ENCODE measurements at places on chromosomes 1 and 21.

GRCh38 chr21:31340942-31341487 lies 3.0 kb downstream of the TIAM1 start:
- DNase-seq = no peak

GRCh38 chr1:212827831-212828278 lies 19.6 kb downstream of the SPATA45 start:
- DNase-seq = peak; percentile 72

GRCh38 chr21:31236528-31236927 lies 107.5 kb downstream of the TIAM1 start:
- DNase-seq = no peak

- DNase-seq = no peak
These were observed 291.8 kb downstream of the CHRM3 start for GRCh38 chr1:239678181-239678580.

GRCh38 chr1:17984583-17984982 lies 123.0 kb upstream of the IGSF21 start:
- DNase-seq = peak; percentile 55

DNA sequence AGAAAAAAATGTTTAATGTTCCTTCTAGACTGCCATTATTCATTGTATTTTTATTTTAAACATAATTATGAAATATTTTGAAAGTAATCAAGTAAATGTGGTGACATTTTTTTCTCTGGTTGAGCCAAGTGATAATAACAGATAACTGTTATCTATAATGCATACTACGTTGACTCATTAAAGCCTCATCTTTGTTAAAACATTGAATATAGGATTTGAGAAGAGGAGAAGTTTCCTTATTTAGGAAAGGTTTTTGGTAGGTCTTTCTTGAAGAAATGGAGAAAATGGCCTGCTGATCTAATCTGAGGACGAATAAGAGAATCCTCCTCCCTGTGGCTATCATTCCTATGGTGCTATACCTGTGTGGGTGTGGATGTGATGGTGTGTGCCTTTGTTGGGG lies 89.0 kb downstream of the NFIA start:
- DNase-seq = no peak

GRCh38 chr1:234125283-234125682 lies 220.8 kb downstream of the SLC35F3 start:
- peak; percentile 72 for DNase-seq

- peak; percentile 88 for DNase-seq
These were observed 40.9 kb upstream of the PPIAL4F start for GRCh38 chr1:144551543-144552424.

GRCh38 chr1:201172999-201173610 lies 17.5 kb upstream of the IGFN1 start:
- no peak for DNase-seq

DNA sequence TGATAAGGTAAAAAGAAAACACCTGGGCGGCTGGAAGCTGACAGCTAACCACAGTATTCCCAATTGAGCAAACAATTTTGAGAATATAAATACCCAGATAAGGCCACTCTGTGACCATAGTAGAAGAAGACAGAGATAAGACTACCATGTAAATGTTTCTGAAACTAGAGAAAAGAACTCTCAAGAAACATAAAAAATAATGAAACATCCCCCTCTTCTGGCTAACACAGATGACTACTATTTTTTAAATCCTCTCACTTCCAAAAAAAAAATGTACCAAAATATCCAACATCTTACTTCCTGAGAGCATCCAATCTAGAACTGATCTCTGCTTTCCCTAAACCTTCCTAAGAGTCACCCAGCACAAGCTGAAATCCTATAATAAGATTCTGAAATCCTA lies 125.9 kb downstream of the HFM1 start:
- DNase-seq = no peak

DNA sequence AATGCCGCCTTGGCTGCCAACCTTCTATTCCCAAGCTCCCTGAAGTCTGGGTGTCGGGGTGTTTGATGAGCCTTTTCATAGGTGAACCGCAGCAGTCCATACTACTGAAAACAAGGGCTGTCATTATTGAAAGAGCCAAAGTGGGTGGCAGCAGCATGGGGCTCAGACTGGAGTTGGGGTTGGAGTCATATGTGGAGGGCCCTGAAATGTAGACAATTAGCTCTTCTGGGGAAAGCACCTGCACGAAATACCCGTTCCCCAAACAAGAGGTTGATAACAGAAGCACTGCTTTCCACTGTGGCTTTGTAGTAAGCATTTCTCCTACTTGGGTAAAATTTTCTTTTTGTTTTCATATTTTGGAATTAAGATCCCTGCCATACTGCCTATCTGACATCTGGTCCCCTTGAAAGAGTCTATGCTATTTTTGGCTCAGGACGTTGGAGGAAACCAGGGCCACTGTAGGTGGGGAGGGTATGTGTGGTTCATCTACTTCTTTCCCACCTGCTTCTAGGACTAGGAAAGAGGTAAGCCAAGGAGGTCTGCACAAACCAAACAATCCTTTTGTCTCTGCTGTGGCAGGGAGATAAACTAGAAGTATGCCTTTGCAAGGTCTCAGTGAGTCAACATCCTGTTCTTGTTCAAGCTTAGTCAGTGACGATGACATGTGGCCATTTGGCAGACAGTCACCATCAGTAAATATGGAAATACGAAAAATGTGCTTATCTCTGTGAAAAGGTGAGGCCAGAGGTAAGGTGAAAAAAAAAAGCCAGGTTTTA lies 197.0 kb upstream of the UBE2U start:
- DNase-seq = no peak

DNA sequence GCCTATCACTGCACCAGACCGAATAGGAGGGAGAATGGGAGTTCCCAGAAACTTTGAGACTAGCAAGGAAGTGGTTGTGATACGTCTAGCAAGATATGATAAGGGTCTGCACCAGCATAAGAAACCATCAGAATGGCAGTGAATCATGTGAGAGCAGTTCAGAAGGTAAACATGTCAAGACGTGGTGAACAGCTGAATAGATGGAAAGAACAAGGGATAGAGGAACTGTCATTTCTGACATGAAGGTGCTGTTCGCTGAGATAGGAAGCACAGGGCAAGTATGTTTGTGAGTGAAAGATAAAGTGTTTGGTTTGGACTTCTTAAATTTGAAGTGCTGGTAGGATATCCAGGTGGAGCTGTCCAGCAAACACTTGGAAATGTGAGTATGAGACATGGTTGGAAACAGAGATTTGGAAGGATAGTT lies 1.1 kb upstream of the AGO1 start:
- DNase-seq = no peak

GRCh38 chr1:54415533-54415932 lies 9.3 kb upstream of the SSBP3 start:
- DNase-seq = no peak

DNA sequence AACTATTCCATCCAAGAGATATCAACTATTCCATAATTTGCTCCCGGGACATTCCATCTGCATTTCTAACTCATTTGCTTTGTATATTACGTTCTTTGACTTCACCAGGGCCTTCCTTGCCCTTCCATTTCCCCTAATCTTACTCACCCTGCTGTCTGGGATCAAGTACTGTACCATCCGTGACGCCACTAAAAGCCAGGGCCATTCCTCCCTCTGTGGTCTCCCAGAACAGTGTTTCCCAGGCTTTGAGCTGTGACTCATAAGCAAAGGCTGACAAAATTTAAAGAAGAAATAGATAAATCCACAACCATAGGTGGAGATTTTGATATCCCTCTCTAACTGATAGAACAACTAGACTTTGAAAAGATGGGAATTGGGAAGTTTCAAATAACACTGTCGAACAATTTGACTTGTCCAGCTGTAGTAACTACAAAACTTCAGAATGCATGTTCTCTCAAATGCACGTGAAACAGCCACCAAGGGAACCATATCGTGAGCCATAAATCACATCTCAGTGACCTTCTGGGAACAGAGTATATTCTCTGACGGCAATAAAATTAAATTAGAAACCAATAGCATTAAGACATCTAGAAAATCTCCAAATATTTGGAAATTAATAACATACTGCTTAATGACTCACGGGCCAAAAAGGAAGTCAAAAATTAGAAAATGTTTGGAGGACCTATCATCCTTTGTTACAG lies 501.0 kb downstream of the SETD4 start:
- DNase-seq = no peak

- no peak for DNase-seq
These were observed 41.2 kb upstream of the ADARB1 start for GRCh38 chr21:45032977-45033710.

GRCh38 chr1:173058556-173058955 lies 7.8 kb upstream of the TNFSF18 start:
- DNase-seq = no peak

DNA sequence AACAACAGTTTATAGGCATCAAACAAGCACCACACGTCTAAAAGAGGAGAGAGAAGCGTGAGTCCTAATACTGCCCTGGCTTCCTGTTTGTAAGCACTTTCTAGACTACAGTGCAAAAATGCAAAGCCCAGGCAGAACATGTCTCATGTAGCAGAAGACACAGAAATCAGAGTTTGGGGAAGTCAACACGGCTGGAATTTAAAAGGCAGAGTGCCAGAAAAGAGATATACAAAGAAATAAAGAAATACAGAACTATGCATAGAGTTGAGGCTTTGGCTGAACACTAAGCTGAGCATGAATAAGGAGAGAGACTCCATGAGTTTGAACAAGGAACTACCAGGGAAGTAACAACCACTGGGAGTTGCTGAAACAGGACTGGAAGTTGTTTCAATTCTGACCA lies 566.6 kb upstream of the NR5A2 start:
- no peak for DNase-seq

GRCh38 chr1:20732588-20733359 lies at the start of gene SH2D5:
TSS of gene SH2D5 (minus strand) at chr1:20732703. CDS start at chr1:20728044, 4,659 bp downstream.
- DNase-seq = peak; percentile 57

DNA sequence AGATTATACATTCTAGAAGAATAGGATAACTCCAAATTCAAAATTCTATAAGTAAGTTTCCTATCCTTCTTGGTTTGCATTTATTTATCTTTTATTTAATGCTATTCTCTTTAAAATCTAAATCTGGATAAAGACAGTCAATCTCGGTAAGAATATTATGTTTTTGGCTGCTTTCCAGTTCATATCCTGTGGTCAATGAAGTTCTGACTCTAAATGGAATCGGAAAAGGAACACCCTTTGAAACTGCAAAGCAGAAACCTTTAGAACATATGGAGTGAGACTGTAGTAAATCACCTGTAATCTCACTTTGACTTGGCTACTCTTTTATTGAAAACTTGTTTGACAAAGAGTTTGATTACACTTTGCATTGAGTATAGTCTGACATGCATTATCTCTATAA lies 85.2 kb downstream of the KIFAP3 start:
- no peak for DNase-seq

Measured in D341Med (cell line).